Fibroblast of skin of abdomen (primary cell): ENCODE measurements at places on chromosomes 1 and 21.

- peak; percentile 51 for DNase-seq
Observed at GRCh38 chr1:193435781-193436180, 249.4 kb upstream of the B3GALT2 start.

- peak; percentile 56 for DNase-seq
Observed at GRCh38 chr1:214123061-214123784, 135.4 kb downstream of the PROX1 start.

GRCh38 chr1:162327144-162327787, 49.4 kb downstream of the SPATA46 start:
- DNase-seq, result no peak

- DNase-seq, result peak; percentile 63
Observed at GRCh38 chr21:31580866-31581276, 78.6 kb upstream of the SOD1 start.

DNA sequence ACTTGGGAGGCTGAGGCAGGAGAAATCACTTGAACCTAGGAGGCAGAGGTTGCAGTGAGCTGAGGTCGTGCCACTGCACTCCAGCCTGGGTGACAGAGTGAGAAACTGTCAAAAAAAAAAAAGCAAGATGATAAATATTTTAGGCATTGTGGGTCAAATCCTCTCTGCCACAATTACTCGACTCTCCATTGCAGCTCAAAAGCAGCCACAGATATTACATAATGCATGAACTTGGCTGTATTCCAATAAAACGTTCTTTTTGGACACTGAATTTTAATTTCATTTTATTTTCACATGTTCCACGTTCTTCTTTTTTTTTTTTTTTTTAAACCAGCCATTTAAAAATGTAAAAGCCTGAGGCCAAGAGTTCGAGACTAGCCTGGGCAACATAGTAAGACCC, 69.4 kb downstream of the TCP10L start:
- DNase-seq, result no peak

DNA sequence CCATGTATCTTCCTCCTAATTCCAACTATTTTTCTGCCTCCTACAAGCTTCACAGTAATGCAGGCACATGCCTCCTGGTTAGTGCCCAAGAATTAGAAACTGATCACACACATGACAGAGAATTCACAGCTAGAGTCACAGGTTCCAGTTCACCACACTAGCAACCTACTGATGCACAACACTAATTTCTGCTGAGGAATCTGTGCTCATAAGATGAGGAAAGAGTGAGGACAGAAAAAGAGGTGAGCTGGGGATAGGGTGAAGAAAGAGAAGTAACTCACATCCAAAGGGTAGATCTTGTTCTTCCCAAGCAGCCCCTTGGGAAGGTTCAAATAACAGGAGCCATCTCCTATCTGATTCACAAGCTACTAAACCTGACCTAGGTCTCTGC, 61.3 kb downstream of the PUM1 start:
- no peak for DNase-seq

DNA sequence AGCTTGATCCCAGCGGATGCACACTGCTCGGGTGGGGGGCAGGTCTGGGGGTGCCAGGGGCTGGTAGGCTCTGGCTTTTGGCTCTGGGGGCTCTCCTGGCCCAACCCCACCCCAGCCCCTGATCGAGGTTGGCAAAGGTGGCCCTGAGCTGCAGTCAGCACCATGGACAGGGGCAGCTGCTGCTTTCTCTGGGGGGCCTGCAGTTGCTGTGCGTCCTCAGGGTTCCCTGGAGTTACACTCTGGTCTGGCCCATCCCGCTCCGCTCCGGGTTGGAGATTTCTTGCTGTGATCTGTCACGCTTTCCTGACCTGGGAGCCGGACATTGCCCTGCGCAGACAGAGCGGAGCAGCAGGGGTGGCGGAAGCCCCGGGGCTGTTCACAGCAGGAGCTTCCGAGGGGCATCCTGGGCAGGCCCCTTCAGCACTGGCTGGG, 8.0 kb upstream of the PLCH2 start:
- peak; percentile 15 for DNase-seq

- DNase-seq, result peak; percentile 71
Observed at GRCh38 chr1:44835738-44836675, 7.0 kb downstream of the PTCH2 start.

DNA sequence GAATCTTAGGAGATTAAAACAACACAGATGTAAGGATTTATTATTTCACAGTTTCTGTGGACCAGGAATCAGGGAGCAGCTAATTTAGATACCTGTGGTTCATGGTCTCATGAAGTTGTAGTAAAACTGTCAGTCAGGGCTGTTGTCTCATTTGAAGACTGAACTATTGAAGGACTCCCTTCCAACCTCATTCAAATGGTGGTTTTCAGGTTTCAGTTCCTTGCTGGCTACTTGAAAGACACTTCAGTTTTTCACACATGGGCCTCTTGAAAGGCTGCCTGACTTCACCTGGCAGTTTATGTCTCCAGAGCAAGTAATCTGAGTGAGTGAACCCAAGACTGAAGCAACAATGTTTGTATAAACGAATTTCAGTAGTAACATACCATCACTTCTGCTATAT, 915.9 kb downstream of the PLA2G4A start:
- no peak for DNase-seq

DNA sequence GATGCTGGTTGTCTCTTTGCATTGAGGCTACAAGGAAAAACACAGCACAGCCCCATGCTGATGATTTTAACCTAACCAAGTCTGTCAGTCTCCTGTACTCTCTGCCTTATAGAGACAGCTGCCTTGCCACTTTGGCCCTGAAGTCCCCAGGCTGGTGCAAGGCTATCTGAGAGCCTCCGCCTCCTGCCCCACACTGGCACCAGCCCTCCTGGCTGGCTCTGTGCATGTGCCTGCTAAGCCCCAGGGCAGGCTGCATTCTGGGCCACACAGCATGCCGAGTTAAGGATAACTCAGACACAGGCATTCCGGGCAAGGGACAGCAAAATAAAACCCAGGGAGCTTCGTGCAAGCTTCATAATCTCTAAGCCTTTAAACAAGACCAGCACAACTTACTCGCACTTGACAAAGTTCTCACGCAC, 910 bp downstream of the RUNX1 start:
- no peak for DNase-seq

DNA sequence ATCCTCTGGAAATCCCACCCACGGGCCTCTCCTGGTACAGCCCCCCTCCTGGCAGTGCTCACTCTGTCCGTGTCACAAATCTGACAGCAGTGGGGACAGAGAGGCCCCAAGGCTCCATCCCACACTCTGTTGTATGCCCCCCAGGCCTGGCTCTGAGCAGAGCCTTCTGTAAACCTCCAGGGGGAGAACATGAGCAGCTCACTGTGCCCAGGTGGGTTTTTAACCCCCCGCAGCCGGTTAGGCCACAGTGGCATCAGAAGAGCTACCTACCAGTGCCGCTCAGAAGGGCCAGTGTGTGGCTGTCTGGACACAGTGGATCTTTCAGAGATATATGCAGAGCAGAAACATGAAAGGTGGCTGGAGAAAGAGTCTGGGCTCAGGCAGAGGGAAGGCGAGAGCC, 12.0 kb upstream of the GPR153 start:
- DNase-seq, result no peak

- peak; percentile 89 for DNase-seq
Observed at GRCh38 chr1:240663169-240663879, 51.4 kb upstream of the GREM2 start.

DNA sequence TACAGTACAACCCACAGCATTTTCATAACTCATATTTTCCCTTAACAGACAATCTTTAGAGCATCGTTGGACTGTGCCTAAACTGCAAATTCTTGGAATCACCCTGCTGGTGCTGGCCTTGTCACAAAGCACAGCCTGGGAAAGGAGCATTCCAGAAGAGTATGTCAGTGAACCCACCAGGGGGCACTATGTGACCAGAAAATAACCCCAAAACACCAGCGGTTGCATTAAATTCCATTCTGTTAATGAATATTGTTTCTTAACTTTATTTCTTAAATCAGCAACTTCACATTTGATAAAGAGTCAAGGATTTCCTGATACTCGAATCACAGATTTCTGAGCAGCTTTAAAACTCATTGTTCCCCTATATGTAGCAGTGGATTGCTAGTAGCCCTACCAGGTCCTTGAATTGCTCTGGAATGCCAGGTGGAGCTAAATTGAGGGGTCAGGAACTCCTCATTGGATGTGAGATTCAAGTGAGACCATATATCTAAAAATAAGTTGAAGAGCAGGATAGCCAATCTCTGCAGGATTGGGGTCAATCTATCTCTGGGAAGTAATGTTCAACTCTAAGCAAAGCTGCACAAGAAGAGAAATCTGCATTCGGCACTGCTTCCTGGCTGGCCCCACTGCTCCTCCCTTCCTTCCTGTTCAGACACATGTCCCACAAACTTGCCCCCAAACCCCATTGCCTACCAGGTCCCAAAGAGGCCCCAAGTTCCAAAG, 12.7 kb upstream of the RAB4A start:
- DNase-seq, result peak; percentile 61
